Osteocyte (in vitro differentiated cells): ENCODE measurements at places on chromosomes 16 and 17. TPM values are rescaled to one million over a fixed set of nuclear protein-coding genes. Genes with fewer than 3 reads are reported as not detected.

DNA sequence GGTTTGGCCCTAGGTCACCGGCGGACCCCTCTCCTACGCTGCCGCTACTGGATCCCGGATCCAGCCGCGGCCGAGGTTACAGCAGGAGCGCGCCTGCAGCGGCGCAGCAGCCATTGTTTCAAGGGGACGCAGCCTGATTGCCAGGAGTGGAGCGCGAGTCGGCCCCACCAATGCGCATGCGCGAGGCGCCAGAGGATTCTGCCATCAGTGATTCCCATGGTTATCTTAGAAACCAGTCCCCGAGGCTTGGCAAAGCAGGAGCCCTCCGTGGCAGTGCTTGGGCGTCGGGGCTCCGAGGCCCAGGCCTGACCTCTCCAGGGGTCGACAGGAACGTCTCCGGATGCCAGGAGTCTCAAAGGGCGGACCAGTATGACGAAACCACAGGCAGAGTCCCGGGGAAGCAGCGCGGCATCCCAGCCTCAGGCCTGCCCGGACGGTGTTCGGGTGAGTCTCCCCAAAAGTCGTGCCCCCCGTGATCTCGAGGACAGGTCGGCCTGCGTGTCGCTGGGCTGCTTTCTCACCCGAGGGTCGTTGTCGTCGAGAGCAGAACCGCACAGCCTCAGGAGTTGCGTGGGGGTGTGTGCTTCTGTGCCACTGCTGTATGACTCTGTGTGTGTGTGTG lies 608.5 kb downstream of the KCNJ18 start:
- DNase-seq = no peak

DNA sequence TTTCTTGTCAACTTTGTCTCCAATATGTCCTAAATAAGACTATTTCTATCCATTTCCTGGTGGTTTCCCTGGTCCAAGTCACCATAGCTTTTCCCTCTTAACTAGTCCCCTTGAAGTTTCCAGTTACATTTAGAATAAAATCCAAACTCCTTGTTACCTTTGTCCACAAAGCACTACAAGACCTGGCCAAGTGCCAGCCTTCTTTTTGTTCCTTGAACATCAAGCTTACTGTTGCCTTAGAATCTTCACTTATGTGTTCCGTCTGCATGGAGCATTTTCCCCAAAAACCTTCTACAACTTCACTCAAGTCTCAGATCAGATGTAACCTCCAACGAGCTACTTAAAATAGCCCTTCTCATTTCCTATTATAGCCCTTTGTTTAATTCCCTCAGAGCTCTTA lies 101.4 kb downstream of the ITFG1 start:
- DNase-seq = no peak

DNA sequence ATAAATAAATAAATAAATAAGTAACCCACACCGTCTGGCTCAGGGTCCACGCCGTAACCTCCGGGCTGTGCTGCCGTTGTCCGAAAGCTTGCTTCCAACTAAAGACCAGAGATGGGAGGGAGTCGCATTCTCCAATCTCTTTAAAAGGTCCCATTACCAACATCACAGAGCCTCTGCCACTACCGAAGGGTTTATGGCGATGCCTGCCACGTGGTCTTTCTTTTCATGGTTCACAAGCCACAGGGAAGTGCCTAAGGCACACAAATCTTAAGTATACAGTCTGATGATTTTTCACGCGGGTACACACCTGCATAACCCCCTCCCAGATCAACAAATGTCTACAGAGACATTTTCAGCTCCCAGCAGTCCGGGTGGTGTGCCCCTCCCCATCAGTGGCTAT lies 1.4 kb downstream of the COTL1 start:
- DNase-seq = no peak

GRCh38 chr16:69618307-69618706 lies 52.5 kb downstream of the NFAT5 start:
- DNase-seq = no peak

DNA sequence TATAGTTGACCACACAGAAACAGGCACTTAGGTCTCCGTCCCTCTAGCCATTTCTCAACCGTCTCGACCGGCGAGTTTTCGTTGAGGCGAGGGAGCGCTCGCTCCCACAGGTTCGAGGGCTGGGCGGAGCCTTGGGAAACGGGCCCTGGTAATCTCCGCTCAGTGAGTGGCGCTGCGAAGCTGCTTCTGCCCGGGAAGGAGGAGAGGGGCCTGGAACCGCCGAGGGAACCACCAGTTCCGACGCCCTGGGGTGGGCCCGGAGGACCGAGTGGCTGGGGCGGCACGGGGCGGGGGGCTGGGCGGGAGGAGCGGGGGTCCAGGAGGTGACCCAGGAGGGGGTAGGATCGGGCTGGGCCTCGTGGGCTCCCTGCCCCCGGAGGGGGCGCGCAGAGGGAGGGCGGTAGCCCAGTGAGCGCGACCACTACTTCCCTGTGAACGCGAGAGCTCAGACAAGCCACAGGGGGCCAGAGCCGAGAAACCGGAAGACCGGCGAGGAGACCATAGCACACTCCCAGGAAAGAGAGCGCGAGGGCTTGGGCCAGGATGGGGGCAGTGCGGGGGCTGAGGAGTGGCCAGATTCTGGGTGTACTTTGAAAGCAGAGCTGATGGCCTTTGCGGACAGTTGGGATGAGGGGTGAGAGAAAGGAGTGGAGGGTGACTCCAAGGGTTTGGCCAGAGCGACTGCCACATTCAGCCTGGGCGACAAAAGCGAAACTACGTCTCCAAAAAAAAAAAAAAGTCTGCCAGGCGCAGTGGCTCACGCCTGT lies 29.9 kb upstream of the ARL4D start:
- DNase-seq = no peak

DNA sequence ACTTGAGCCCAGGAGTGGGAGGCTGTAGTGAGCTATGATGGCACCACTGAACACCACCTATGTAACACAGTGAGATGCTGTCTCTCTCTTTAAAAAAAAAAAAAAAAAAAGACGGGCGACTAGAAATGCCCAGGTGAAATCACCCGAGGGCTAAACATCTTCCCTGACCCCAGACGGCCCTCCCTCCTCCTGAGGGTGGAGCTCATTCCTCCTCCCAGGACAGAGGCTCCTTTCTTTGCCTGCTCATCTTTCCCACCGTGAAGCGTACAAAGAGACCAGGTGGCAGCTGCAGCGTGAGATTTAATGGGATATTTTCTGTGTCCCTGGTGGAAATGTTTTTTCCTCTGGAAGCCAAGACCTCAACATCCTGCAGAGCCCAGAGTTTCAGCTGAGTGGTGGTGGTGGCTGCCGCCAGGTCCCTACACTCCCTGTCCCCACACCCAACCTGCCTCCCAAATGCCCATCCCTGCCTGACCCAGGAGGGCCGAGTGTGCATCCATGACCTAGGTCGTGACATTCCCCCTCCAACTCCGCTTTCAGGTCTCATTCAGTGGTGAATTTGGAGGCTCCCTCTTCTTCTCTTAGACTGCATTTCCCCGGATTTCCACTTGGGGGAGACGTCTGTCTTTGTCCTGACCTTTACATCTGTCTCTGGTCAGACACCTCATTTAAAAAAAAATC lies 14.4 kb upstream of the GPRC5B start:
- DNase-seq = no peak

- no peak for DNase-seq
Observed at GRCh38 chr17:71202449-71202848, 918.4 kb upstream of the SOX9 start.

DNA sequence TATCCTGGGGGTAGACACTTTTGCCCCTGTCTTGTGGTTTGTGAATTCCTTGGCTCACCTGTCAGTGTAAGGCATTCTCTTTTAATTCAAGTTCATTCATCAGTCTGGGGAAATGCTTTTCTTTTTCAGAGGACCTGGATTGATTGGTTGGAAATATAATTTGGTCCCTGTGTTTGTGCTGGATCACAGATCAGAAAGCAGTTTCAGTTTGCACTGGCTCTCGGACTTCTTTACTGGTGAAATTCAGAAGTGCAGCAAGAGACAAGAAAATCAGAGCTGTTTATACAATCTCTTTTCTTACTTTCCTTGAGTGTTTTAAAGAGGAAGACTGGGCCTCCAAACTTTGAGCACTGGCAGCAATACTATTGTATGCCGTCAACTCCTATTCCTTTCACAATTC lies 161.8 kb upstream of the KCNJ16 start:
- DNase-seq = no peak

DNA sequence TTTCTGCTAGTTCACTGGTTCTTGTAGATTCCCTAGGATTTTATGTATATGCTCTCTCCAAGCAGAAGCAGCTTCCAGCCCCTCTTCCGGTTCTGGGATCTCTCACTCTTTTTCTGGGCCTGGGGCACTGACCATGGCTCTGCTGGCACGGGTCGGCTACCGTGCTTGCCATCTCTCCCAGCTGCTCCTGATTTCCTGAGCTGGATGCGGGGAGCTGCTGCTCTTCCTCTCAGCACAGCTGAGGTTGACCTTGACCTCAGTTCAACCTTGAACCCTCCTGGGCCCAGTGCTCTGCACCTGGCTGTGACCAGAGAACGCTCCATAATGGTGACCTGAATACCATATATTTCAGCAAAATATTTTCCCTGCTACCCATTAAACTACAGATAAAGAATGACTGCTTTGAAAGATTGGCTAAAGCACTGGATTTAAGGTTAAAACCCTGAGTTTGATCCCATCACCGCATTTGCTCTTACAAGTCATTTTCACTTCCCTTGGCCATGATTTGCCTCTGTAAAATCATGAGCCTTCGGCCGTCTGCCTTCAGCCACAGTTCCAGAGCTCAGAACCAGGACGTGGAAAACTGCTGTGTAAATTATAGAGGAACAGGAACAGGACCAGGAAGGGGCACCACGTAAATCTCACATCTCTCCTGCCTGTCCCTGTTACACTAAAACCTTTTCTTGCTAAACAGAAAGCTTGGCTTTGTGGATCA lies 130.8 kb upstream of the CHMP6 start:
- no peak for DNase-seq

DNA sequence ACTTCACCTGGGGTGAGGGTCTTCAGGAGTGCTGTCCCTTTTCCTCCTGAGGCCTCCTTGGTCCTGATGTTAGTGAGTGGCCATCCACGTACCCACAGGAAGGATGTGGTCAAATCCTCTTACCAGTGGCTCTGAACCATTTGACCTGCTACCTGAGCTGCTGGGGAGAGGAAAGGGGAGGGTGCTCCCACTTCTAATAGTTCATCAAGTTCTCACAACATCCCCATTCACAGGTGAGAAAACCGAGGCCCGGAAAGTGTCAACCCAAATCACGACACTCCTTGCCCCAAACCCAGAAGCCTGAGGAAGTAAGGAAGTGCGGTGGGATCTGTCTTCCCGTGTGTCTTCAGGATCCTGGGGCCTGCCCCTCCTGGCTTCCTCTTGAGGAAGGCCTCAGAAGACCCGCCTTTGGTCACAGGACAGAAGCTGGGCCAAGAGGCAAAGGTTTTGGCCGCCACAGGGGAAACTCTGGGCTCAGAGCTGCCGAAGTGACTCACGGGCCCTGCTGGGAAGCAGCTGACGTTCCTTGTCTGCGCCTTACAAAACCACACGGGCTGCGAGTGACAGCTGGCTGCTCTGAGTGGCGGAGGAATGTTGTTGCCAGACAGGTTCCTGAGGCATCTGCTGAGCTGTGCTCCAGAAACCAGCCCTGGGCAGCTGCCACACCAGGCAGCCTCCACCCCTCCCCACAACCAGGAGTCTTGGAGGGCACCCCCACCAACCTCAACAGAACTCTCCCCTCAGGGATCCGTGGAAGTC lies 13.9 kb upstream of the KIFC3 start:
- peak; percentile 92 for DNase-seq

DNA sequence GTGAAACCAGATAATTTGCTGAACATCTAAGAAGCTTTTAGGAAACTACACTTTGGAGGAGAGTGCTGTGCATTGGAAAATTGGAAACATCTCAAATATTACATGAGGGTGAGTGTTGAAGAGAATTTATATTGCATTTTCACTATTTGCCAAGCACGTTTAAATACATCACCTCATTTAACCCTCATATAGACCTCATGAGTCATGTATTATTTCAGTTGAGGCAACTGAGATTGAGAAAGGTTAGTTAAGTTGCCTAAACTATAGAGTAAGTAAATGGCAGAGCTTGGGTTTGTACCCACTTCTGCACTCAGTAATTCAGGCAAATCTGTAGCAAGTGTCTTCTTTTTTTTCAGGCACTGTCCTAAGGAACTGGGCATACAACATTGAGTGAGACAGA lies 3.7 kb upstream of the NLK start:
- no peak for DNase-seq

GRCh38 chr16:51960931-51961330 lies 586.0 kb downstream of the TOX3 start:
- DNase-seq = no peak

- DNase-seq = peak; percentile 53
Observed at GRCh38 chr17:64128787-64129514, 993 bp downstream of the ERN1 start.

Gene HIC1
- total RNA-seq = 3.3 and 3.7 TPM in 2 replicates

Gene PTGES3L
- total RNA-seq = 0.35 and 0.50 TPM in 2 replicates

Gene TANC2
- 40.3 and 41.1 TPM in 2 replicates for total RNA-seq

Gene HOXB4
- not detected in 2 replicates for total RNA-seq

Gene MT1G
- total RNA-seq = not detected in 2 replicates

Gene CDH8
- total RNA-seq = 7.6 and 7.7 TPM in 2 replicates

Gene COPS3
- total RNA-seq = 54.9 and 55.9 TPM in 2 replicates

Gene SPNS2
- 0.31 TPM in 1 of 2 replicates, not detected in the other for total RNA-seq

Gene NPIPA5
- total RNA-seq = 5.7 and 8.0 TPM in 2 replicates
